ENCODE measurements at places on chromosomes 7 and 10.

DNA sequence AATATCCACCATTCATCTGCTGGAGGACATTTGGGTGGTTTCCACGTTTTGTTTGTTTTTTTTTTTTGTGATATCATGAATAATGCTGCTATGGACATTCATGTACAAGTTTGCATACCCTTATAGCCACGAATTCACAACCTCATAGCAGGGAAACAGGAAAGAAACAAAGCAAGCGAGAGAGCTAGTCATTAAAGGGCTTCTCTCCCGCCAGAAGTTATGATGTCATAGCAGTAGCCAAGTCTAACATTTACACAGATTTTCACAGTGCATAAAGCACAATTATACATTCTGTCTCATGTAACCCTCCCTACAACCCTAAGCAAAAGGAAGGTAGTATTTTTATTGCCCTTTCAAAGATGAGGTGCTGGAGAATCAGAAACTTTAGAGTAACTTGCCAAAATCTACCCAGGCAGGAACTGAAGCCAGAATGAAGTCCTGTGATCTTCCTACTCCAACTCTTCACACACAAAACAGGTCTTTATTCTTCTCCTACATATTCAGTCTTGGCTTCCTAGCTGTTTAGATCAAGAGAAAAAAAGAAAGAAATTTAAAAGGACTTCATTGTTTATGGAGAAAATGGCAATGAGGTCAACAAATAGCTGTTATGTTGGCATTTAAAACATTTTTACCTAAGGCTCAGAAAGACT, 33.9 kb upstream of the GPAM start:
- DNase-seq: no peak

DNA sequence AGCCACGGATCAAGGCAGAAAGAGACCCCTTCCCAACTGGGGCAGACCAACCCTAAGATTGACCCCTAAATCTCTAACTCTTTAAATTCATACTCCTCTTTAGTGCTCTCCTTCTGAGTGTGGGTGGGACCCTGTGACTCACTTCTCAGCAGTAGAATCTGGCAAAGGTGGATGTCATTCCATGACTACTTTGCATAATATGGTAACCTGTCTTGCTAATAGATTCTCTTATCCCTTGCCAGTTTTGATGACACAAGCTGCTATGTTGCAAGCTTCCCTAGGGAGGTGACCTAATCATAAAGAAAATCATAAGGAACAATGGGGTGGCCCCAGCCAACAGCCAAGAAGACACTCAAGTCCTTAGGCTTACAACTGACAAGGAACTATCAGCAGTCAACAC, 155.4 kb upstream of the VWC2 start:
- no peak for DNase-seq

DNA sequence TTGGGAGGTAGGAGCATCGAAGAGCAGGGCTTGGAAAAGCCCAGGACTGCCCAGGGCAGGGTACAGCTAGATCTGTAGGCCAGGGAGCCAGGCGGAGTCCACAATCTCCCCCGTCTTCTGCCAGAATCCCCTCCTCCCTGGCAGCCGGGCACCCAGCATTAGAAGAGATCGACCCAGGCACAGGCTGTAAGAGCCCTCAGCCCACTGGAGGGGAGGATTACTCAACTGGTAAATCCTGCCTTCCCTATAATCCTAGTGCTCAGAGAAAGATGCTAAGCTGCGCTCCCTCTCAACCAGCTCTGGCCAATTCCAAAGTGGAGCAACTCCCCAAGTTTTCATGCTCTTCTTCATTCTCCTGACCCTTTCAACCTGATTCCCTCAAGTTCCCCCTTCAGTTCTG, 3.2 kb downstream of the SPOCK2 start:
- DNase-seq: no peak

GRCh38 chr10:106941297-106942034, 223.0 kb downstream of the SORCS1 start:
- no peak for DNase-seq

DNA sequence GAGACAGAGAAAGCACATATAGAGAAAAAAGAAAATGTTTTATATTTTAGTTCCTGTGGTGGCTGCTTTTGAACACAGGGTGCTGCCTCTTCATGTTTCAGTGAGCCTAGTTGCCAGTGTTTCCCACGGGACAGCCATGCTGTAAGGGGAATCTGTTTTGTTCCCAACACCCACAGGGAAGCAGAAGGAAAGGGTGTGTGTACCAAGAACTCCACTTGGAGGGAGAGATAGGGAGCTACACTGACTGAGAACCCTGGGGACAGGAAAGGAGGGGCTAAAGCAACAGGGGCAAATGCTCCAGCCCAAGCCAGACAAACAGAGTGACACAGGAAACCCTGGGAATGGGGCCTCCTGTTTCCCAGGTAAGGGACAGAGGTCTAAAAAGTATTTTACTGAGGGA, 40.2 kb downstream of the FRMPD2 start:
- no peak for DNase-seq

DNA sequence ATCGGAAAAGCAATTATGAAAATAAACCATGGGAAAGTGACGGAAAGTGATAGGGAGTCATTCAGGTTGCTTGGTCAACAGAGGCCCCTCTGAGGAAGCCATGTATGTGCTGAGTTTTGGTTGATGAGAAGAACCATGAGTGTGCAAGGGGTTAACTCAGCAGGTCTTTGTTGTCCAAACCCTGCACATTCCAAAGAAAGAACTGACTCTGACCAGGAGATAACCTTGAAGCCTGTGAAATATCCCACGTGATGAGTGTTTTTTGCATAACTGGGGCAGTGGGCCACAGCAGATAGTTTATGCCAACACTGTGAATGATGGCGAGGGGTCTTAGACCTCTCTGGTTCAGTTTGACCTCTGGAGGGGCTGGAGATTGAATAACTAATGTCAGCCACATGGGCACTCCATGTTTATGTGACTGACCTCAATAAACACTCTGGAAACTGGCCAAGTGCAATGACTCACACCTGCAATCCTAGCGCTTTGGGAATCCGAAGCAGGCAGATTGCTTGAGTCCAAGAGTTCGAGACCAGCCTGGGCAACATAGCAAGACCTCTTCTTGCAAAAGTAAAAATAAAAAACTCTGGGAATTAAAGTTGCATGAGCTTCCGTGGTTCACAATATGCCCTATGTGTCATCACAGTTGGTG, 154.0 kb upstream of the FOXK1 start:
- no peak for DNase-seq

GRCh38 chr7:112383671-112384417, 66.4 kb upstream of the IFRD1 start:
- DNase-seq: peak; percentile 8

DNA sequence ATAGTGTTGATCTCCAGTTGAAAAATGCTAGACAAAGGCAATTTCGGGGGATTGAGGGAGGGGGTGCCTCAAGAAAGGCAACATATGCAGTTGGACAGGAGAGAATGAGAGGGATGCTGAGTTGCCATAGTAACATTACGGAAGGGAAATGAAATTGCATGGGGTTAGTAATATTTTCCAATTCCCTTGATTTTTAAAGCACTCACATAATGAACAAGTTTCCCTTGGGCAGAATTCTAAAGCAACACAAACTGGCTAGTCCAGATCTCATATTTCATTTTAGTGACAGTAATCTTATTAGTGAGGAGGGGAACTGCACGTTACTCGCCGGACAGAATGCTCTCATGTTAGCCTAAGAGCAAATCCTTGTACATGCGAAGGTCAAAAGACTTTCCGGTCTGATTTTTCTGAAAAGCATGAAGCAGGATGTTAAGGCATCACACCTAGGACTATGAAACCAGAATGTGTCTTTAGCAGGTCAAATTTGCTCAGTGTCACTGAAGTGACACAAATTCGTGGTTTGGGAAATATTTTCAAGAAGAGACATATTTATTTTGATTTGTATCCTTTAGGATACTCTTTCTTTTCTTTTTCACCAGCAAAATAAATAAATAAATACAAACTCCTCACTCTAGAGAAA, 165.5 kb downstream of the ANK3 start:
- DNase-seq: no peak

DNA sequence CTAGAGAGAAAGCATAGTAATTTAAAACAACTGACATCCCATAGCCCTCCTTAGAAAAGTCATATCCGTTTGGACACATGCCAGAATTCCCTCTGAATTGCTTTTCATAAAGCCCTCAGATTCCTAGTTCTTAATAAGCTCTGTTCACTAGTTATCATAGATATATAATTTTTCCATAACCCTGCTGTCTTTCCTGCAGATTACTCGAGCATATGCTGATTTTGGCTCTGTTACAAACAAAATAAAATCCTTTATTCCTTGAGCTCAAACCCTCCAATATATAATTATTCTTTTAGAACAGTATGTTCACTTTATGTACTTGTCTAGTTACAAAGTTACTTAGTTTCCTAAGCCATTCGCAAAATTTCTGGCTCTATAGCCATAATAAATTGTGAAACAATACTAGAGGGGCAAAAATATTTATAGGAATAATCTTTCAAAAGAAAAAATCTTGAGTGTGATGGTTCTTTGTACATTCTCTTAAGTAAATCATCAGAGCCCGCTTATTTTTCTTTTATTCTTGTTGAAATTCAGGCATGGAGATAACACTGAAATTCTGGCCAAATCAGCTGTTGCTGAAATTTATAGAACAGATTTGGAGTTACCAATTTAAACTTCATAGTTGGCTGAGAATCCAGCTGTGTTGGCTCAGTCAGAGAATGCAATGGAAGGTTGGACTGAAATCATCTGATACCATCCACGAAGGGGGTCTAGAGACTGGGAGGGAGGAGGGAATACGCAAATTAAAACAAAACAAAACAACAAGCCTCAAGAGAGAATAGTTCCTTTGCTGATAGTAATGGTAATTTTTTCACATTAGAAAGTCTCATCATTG, 146.1 kb upstream of the TMEM196 start:
- DNase-seq: no peak

GRCh38 chr7:92425311-92425947, 21.9 kb upstream of the GATAD1 start:
- peak; percentile 18 for DNase-seq

- no peak for DNase-seq
Measured at GRCh38 chr7:98221611-98222532, 10.6 kb downstream of the BHLHA15 start.

DNA sequence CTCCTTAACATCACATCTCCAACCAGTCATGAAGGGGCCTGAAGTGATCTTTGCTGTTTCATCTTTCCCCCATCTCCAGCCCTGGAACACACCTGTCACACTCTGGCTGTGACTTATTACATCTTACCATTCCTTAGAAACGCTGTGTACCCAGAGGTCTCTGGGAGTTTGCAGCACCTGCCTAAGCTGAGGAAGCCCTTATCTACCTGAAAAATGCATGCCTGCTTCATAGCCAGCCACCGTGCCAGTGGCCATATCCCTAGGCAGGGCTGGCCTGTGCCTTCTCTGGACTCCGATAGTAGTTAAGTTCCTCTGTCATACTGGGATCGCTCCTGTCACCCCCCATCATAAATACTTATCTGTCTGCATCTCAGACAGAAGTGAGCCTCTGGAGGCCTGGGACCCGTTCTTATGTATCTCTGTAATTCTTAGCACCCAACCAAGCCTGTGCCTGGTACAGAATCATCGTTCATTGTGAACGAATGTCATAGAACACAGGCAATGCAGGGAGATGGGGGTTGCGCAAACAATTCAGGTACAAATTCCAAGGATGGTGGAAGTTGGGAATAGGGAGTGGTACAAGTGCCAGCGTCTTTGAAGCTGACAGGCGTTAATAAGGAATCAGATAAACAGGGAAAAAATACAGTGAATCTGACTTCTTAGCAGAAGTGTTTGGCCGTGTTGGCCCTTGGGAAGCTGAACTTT, 254.6 kb downstream of the CAMK1D start:
- no peak for DNase-seq

DNA sequence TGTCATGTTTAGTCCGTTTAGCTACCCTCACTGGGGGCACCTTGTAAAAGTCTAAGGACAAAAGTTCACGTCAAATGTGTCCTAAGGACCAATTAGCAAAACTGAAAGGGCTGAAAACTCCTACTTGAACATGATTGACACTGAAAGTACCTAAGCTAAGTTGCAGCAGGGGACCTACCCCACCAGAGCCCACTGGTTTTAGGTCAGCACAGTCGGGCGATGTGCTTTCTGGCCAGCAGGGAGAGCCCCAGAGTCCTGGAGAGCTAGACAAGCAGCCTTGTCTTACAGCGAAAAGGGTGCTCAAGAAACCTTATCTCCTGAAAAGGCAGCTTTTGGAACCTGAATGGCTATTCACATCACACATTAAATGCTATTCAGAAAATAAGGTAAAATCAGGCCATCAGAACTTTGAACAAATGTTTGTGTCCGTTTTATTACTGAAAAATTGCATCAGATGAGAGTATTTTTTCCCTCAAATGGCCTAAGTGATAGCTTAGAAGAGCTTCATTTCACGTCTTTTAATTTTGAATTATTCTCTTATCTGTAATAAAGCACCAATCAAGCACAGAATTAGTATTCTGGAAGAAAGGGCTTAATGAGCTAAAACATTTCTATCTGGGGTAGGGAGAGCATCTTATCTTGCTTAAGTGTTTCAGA, 52.2 kb upstream of the MKI67 start:
- DNase-seq: peak; percentile 4

- DNase-seq: no peak
Measured at GRCh38 chr7:38394660-38395059, 121.2 kb upstream of the TARP start.

All from EH (cell line).